ENCODE measurements at places on chromosomes 12 and 14.

DNA sequence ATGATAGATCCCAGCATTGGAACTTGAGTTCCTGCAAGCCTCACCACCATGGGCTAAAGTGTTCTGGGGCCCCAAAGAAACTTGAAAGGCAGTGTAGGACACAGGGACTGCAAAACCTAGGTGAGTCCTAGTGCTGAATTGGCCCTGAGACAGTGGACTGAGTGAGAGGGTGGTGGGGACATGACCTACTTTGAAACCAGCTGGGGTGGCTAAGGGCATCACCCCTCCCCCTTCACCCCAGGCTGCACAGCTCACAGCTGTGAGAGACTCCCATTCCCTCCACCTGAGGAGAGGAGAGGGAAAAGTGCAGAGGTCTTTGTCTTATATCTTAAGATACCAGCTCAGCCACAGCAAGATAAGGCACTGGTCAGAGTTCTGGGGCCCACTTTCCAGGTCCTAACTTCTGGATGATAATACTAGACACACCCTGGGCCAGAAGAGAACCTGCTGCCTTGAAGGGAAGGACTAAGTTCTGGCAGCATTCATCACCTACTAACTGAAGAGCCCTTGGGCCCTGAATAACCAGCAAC is 62.5 kb downstream of the MAPKAPK5 start:
- no peak for DNase-seq

DNA sequence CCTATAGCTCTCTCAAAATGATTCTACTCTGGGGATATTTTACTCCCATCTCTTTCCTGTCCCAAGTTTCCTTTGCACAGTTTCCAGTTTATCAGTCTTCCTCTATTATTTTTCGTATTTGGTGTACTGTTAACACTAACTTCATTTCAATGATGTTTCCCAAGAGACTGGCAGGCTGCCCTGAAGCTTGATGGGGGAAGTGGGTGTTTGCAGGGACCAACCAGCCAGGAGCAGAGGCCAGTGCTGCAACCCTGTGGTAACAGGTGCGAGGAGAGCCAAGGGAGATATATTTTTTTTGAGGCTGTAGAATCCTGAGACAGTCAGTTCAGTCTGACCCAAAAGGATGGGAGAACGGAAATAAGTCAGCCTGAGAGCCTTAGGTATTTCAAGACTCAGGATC is 11.8 kb upstream of the CEBPE start:
- no peak for DNase-seq

DNA sequence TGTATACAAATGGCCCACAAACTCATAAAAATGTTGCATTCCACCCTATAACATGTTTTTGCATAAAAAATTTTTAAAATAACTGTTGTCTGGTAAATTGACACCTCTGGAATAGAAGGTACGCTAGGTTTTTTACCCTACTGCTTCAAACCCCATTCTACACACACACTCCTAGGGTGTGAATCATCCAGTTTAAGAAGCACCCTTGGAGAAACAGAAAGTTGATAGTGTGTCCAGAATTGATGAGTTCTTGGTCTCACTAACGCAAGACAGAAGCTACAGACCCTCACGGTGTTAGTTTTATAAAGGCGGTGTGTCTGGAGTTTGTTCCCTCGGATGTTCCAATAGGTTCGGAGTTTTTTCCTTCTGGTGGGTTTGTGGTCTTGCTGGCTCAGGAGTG is 158.5 kb downstream of the KLRB1 start:
- DNase-seq, result no peak

DNA sequence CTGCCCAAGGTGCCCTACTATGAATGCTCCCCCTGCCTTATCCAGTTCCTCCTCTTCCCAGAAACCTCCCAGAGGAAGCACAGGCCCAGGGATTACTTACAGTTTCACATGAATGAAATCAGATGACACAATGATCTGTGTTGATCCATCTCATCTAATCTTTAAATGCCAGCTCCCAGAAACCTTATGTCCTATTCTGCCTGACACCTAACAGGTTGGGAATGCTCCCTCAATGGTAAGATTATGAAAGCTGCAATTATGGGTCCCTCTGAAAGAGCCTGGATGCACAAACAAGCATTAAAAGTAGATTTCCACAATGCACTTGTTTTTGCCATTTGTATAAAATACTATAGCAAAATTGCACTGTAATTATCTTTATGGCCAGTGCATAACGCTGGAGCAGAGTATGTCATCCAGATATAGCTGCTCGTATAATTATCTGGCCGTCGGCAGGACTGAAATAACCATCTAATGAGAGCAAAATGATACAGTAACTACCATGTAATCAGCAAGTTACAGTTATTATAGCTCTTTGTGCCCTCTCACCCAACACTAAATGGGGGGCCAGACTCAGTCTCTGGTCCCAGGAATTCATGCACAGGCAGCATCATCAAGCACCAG is 4.4 kb upstream of the ZBTB39 start:
- no peak for DNase-seq

- no peak for DNase-seq
Observed at GRCh38 chr14:64800000-64800399, 79.7 kb downstream of the SPTB start.

DNA sequence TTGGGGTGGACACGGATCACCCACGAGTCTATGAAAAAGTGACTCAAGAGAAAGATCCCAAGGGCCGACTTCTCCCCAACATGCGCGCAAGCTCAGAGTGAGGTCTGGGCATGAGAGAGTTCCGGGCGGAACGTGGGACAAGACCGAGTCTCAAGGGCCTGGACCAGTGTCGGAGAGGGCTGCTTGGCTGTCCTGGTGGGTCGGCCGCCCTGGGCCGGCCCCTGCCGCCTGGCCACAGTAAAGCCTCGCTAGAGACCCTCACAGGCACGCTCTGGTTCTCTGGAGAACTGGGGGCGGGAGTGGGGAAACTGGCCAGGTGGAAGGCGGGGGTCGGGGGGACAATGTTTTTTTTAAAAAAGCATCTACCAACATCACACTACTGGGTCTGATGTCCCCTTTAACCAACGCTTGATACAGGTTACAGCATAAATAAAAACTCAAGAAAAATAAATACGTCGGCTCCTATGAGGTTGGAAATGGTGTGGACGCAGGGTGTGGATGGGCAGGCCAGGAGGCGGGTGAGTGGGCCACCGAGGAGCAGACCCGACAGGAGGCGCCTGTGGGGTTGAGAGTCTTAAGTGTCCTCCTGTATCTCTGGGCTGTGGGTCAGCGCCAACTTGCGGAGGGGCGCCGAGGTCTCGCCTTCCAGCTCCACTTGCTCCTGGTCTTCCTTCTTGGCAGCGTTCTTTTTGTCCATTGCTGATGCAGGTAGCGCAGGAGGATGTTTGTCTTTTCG is 74.7 kb downstream of the KLHL28 start:
- DNase-seq, result no peak
